A549 treated with AZD2906 at 1 μM for 4 hours (cell line): ENCODE measurements at places on chromosomes 5 and 9. TPM values are rescaled to one million over a fixed set of nuclear protein-coding genes. Genes with fewer than 3 reads are reported as not detected.

The PCDHA13 gene
- 0.03 to 0.06 TPM (median 0.05 TPM) in 5 replicates for total RNA-seq

The LCN1 gene
- 0.17 to 0.26 TPM (median 0.20 TPM) in 3 of 5 replicates, not detected in the others for total RNA-seq

The ITGA2 gene
- total RNA-seq = 8.6 to 11.6 TPM (median 9.6 TPM) in 5 replicates

The CNTNAP3B gene
- total RNA-seq = 14.4 to 18.0 TPM (median 15.0 TPM) in 5 replicates

The IFNB1 gene
- total RNA-seq = not detected in 5 replicates

The CCL21 gene
- not detected in 5 replicates for total RNA-seq

The UCK1 gene
- 20.2 to 22.5 TPM (median 21.2 TPM) in 5 replicates for total RNA-seq

The CENPK gene
- total RNA-seq = 24.2 to 31.2 TPM (median 25.5 TPM) in 5 replicates

The SAXO1 gene
- not detected in 5 replicates for total RNA-seq

The CA9 gene
- total RNA-seq = 6.0 to 10.6 TPM (median 8.0 TPM) in 5 replicates

The CTNND2 gene
- 0.04 to 0.18 TPM in 2 of 5 replicates, not detected in the others for total RNA-seq

The CEP72 gene
- total RNA-seq = 8.0 to 10.7 TPM (median 10.3 TPM) in 5 replicates

The SPDL1 gene
- total RNA-seq = 46.3 to 71.2 TPM (median 47.5 TPM) in 5 replicates

The FOXD4L5 gene
- 0.03 to 0.08 TPM (median 0.06 TPM) in 3 of 5 replicates, not detected in the others for total RNA-seq

The CFAP77 gene
- total RNA-seq = 0.05 to 0.33 TPM (median 0.15 TPM) in 5 replicates

The ZNF483 gene
- 0.31 to 1.1 TPM (median 0.49 TPM) in 5 replicates for total RNA-seq

The CFAP90 gene
- 0.29 to 0.72 TPM (median 0.50 TPM) in 5 replicates for total RNA-seq
